ENCODE measurements at places on chromosomes 16 and 17.

DNA sequence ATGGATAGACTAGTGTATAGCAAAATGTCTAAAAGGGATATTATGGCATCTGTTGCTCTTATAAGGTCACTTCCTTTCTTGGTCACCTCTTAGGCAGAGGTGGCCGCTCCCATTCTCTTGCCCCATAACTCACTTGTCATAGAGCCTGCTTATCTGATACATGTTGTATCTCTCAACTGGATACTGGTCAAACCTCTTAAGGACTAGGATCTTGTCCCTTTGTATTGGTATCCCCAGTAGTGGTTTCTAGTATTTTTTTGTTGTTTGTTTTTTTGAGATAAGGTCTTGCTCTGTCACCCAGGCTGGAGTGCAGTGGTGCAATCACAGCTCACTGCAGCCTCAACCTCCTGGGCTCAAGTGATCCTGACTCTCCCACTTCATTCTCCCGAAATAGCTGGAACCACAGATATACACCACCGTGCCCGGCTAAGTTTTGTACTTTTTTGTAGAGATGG is 27.0 kb downstream of the ZSWIM7 start:
- peaks cover 27% of the 10 kb centered on the region for H3K4me1 ChIP-seq
- H3K36me3 ChIP-seq, result no peaks in the 10 kb centered on the region
- no peak overlapping the region for H3K27ac ChIP-seq
- no peaks in the 10 kb centered on the region for H3K27me3 ChIP-seq
- no peak overlapping the region for H3K4me3 ChIP-seq

DNA sequence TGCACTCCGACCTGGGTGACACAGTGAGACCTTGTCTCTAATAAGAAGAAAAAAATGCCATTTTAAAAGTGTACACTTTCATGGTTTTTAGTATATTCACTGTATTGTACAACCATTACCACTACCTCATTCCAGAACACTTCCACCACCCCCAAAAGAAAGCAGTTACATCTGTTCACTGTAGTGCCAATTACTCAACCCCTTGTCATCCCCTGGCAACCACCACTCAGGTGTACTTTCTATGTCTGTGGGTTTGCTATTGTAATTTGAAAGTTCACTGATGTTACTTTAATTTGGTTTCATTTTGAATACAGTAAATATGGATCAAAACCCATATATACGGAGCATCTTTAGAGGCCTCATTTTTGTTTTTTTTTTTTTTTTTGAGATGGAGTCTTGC is 6.1 kb downstream of the ZG16 start:
- H3K4me1 ChIP-seq, result peaks cover 22% of the 10 kb centered on the region
- H3K4me3 ChIP-seq, result no peak overlapping the region
- no peaks in the 10 kb centered on the region for H3K36me3 ChIP-seq
- no peaks in the 10 kb centered on the region for H3K27me3 ChIP-seq
- DNase-seq, result no peak

GRCh38 chr16:54397190-54397835 is 110.7 kb upstream of the IRX3 start:
- H3K36me3 ChIP-seq, result no peaks in the 10 kb centered on the region
- DNase-seq, result no peak
- no peaks in the 10 kb centered on the region for H3K4me1 ChIP-seq
- no peak overlapping the region for H3K4me3 ChIP-seq
- no peaks in the 10 kb centered on the region for H3K27me3 ChIP-seq
- no peak overlapping the region for H3K27ac ChIP-seq

GRCh38 chr17:56020369-56020768 is 132.9 kb upstream of the ANKFN1 start:
- H3K27ac ChIP-seq, result no peak overlapping the region
- no peaks in the 10 kb centered on the region for H3K27me3 ChIP-seq
- no peaks in the 10 kb centered on the region for H3K36me3 ChIP-seq
- no peak for DNase-seq
- no peak overlapping the region for H3K4me3 ChIP-seq

- H3K4me1 ChIP-seq, result no peaks in the 10 kb centered on the region
- no peaks in the 10 kb centered on the region for H3K27me3 ChIP-seq
- DNase-seq, result no peak
- H3K4me3 ChIP-seq, result no peak overlapping the region
- H3K36me3 ChIP-seq, result no peaks in the 10 kb centered on the region
These were observed 101.0 kb downstream of the METRNL start for GRCh38 chr17:83180264-83180995.

GRCh38 chr17:74130841-74131240 is 72.6 kb upstream of the RPL38 start:
- no peak overlapping the region for H3K27ac ChIP-seq
- H3K4me1 ChIP-seq, result peaks cover 4% of the 10 kb centered on the region
- peaks cover 3% of the 10 kb centered on the region for H3K27me3 ChIP-seq
- no peak for DNase-seq
- H3K4me3 ChIP-seq, result no peak overlapping the region

All from esophagus squamous epithelium (tissue), 5 donors.